Activated CD4-positive, alpha-beta T cell treated with anti-CD3 and anti-CD28 coated beads, Interleukin-2, amount 50 U/mL, for 16 hours (primary cell): ENCODE measurements at places on chromosomes 4 and X.
A peak's percentile ranks its signal among the peaks of the same experiment; 100 is the strongest.

DNA sequence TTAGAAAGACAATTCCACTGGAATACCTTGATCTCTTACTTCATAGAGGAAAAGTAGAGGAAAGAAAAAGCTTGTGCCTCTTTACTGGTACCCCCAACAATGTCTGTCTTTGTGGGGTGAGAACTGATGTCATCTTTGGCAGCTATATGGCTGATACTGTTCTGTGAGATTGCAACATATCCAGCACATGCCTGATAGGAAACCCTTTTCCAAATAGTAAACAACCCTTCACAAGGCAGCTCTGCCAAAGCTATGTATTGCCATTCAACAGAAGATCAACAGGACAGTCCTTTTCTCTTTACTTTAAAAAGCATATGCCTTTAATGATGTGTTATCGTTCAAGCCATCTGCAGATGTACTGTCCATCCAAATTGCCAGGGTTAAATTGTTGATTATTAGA lies 105.9 kb downstream of the IL1RAPL1 start:
- DNase-seq, result no peak

GRCh38 chr4:146243141-146243882 lies 29.0 kb downstream of the REELD1 start:
- peak; percentile 51 for DNase-seq

DNA sequence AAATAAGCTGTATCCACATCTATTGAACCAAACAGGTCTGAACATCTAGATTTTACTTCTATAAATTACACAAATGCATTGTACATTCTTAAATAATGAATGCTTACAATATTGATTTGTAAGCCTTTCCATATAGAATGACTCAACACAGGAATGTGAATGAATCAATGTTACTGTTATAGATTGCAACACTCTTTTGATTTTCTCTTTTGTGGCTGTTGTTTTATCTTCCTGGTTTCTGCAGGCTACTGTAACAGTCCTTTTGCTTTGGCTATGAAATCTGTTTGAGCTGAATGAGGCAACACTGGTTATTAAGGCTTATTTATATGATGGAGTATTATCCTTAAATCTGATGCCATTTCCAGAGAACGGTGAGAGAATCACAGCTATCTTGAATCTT lies 49.5 kb downstream of the GPR50 start:
- no peak for DNase-seq

- no peak for DNase-seq
These were observed 144.1 kb downstream of the PACRGL start for GRCh38 chr4:20844311-20844710.

GRCh38 chr4:98434816-98435215 lies 173.6 kb downstream of the RAP1GDS1 start:
- no peak for DNase-seq

DNA sequence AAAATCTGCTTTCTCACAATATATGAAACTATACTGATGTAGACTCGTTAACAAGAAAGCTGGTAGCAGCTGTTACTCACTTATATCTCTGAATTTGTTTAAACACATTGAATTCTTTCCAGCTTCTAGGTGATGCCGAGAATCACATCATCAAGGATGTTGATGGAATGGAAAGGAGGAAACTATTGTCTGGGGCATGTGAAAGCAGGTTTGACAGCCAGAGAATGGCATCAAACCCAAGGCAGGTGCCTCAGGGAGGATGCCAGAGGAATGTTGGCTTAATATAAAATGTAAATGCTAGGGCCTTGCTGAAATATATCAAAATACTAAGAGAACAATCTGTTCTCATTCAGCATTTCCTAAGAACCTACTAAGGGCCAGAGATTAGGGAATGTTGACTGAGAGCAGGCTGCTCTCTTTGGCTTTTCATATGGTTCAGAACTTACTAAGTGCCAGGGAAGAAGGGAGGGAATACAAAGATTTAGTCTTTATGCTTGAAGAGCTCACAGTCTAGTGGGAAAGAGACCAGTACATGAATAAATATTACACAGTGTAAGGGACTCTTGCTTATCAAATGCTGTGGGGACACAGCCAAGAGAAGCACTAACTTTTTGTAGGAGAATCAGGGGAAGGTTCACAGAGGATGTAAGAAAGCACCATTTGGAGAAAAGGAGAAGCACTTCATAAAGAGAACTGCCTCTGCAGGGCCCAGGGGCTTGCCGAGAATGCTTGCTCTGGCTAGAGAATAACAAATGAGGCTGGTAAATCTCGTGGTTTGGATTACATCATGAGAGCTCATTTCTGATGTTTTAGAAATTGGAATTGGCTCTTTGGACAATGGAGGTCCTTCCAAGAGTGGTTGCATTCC lies 14.7 kb downstream of the SLIT2 start:
- no peak for DNase-seq

DNA sequence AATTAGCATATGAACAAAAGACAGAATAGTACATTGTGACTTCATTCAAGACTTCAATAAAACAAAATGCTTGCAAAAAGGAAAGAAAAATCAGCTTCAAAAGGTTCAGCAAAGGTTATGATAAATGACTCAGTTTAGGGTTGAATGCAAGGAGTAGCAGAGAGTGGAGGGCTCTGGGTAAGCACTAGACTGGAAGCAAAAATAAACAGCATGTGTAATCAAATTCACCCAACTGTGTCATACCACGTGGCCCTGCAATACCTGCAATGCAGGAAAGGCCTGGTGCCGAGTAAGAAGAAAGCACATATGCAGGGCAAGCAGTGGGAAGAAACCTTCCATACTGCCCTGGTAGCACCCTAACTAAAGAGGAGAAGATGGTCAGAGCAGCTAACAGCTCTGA lies 88.7 kb downstream of the ATP11C start:
- DNase-seq, result no peak

- DNase-seq, result no peak
These were observed 112.1 kb upstream of the DDIT4L start for GRCh38 chr4:100302061-100303026.

- DNase-seq, result no peak
These were observed 324.3 kb downstream of the GPAT3 start for GRCh38 chr4:83860200-83860599.

DNA sequence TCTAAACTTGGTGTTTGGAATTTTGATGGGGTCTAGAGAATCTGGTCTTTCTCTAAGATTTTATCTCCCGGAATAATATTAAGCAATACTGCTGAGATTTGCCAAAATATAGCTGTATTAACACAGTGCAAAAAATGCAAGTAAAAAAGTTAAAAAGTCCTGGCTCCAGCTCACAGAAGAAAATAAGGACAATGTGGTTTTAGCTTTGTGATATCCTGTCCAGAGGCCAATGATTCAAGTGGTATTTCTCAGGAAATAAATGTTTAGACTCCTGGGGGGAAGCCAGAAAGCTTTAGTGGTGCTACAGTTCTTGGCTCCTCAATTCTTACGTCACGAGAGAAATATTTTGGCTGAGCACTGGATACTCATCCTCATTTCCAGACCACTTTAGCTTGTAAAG lies 40.9 kb upstream of the IL13RA2 start:
- no peak for DNase-seq

DNA sequence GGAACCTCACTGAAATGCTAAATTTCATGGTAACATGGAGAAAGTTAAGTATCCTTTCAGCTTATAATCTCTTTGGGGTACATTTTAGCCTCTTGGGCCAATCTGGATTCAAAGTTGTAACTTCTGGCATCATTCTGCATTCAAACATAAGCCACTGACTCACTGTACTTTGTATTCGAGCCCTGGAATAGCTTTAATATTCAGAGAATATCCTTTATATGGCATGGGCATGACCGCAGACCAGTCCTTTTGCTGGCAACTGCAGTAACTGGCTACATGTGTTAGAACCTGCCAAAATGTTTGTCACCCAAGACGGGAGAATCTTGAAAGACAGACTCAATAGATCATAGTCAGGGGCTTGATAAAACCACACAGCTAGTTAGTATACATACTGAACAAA lies 3.3 kb downstream of the GASK1B start:
- no peak for DNase-seq

DNA sequence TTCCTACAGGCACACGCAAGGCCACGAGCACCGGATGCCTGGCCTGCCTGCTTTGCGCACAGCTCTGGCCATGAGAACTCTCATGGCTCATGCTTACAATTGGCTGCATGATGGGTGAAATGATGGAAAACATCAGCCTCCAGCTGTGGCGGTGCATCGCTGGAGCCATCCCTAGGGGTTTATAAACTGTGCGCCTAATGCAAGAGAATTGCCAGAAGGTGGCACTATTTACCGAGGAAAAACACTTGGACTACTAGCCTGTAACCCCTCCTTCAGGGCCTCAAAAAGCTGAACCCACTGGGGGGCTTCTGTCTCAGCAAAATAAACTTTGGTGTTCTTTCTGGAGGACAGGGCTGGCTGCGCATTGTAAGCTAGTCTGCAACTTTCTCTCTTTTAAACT lies 51.9 kb downstream of the PHKA2 start:
- DNase-seq, result peak; percentile 11

DNA sequence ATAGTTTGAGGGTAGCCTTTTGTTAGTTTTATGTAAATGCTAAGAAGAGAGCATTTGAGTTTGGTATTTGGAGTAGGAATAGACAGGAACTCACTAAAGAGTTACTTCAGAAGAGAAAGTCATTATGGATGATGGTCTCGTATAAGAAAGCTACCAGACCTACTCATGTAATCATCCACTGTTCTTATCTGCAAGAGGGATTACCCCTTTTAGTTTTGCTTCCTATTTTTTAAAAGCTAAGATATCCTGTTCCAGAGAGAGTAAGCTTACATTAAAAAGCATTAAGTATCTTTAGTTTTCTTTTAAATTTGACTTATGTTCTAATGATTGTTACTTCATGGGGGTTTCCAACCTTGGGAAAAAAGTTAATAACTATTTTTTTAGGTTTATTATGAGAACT lies 12.5 kb upstream of the ART3 start:
- DNase-seq, result no peak
